Pons (tissue), 1 donor: ENCODE measurements at places on chromosomes 7 and 10.

DNA sequence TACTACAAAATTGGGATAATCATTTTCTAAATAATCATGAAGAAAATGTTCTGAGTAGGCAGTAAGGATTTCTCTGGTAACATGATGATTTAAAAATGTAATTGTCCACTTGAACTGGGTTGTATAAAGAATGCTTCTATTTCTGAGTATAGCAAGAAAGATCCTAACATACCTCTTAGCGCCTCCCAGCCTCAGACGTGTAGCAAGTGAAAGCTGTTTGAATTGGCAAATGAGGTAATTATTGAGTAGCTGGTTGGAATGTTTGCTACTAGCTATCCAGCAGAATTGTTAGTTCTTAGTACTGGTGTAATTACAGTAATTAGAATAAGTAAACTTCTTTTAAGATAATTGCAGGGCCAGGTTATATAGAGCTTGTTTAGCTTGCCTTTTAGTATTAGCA, 47.9 kb downstream of the SEPTIN7 start:
- DNase-seq = no peak

GRCh38 chr10:17385066-17385465, 69.3 kb downstream of the ST8SIA6 start:
- DNase-seq = no peak

- DNase-seq = no peak
Observed at GRCh38 chr7:21805791-21806190, 139.9 kb downstream of the CDCA7L start.

DNA sequence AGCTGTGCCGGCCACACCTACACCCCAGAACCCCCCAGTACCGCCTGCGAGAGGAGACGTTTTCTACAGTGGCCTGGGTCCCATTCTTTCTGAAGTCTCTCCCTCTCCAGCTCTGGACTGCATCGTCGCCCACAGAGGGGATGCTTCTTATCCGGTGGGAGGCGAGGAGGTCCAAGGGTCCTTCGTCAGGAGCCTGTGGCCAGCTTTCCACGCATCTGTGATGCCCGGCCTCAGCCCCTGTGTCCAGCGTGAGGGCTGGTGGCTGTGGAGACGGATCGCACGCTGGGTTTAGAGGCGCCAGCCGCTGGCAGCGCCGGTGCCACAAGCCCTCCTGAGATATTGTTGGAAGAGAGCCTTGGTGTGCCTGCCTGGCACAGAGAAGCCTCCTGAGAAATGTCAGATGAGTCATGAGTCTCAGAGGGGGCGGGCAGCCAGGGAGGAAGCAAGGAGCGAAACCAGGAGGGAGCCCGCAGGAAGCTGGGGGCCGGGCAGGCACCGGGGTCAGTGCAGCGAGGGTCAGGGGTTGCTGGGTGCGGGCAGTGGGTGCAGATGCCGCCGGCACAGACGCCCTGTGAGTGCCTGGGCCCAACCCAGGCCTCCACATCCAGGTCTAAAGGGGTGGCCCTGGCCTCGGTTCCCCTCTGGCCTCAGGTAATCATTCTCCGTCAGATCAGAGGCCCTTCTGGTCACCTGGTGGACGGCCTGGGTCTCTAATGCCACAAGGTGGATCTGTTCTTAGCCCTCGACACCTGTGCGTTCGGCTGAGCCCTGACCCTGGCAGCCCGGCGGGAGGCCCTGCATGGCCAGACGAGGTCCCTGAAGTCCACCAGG, 86.0 kb upstream of the DIP2C start:
- DNase-seq = no peak

- no peak for DNase-seq
Observed at GRCh38 chr7:26620352-26620751, 244.0 kb downstream of the SKAP2 start.

DNA sequence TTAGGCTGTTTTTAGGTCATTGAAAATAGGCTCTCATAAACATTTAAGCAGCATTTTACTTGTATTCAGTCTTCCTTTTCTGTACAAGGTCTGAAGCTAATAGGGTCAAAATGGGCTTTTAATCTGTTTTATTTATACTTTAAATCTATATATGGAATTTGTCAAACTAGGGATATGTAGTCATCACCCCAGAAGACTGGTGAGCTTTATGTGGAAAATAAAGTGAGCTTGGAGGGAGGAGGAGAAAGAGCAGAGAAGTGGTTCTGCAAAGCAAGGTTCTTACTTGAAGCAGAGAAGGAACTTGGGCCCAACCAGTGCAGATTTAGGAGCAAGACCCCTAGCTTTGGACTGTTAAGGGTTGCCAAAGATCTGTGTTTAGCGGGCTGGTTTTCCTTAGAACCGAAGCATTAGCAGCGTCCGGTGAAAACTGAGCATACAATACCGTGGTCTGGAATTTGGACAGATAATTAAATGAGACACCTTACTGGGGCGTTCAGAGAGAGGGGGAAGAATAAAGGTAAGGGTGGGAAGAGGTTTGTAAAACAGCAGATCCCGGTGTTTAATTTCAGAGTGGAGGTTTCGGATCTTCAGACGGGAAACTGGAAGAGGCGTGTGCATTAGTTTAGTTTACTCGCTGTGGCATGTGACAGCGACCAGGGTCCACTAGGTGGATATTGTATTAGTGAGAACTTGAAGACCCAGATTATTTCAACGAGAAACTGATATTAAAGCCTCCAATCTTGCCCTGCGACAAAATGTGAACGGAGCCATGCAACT, 2.4 kb downstream of the BAMBI start:
- peak; percentile 60 for DNase-seq

- DNase-seq = peak; percentile 34
Observed at GRCh38 chr7:7159063-7159658, 23.2 kb upstream of the C1GALT1 start.

- DNase-seq = no peak
Observed at GRCh38 chr10:974038-974784, 14.0 kb upstream of the GTPBP4 start.

- DNase-seq = no peak
Observed at GRCh38 chr7:113548561-113548960, 370.2 kb downstream of the PPP1R3A start.

DNA sequence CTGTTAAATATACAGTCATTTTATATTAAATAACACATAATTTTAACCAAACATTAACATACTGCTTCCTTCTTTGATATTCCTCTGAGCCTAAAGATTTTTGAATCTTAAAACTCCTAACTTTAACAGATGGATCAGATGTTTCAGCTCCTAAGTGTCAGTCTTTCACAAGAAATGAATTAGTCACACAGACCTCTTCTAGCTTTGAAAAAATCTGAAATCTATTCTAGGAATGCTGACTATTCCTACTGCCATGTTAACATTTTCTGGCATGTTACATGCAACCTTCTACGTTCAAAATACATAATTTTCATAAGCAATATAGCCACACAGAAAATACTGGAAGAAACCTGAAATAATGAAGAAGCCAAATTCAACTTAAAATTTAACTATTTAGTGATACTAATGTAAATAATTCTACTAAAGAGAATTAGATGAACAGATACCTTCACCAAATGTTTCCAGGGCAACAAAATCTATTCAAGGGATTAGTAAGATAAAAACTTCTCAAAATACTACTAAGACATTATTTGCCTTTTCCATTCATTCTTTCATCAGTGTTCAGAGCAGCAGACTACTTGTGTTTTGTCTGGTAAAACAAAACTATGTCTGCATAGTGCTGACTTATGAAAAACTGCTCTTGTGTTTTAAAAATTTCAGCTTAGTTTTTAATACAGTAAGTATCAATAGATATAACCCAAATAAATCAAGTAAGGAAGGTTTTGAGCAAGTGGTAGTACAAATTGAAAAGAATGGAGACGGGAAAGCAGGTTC, 9.2 kb downstream of the JMJD1C start:
- no peak for DNase-seq

- DNase-seq = no peak
Observed at GRCh38 chr7:100169147-100169850, 882 bp upstream of the GAL3ST4 start.

GRCh38 chr7:97126483-97127171, 9.1 kb downstream of the SDHAF3 start:
- DNase-seq = no peak

GRCh38 chr10:1451362-1451888, 285.9 kb downstream of the ADARB2 start:
- no peak for DNase-seq

GRCh38 chr10:119006451-119007210, 22.9 kb upstream of the NANOS1 start:
- DNase-seq = no peak

GRCh38 chr7:45574416-45574668, 174 bp downstream of the ADCY1 start:
- DNase-seq = no peak
